ENCODE measurements at places on chromosomes 2 and 18.

- DNase-seq = no peak
Observed at GRCh38 chr2:98776136-98776535, 45.2 kb upstream of the MGAT4A start.

DNA sequence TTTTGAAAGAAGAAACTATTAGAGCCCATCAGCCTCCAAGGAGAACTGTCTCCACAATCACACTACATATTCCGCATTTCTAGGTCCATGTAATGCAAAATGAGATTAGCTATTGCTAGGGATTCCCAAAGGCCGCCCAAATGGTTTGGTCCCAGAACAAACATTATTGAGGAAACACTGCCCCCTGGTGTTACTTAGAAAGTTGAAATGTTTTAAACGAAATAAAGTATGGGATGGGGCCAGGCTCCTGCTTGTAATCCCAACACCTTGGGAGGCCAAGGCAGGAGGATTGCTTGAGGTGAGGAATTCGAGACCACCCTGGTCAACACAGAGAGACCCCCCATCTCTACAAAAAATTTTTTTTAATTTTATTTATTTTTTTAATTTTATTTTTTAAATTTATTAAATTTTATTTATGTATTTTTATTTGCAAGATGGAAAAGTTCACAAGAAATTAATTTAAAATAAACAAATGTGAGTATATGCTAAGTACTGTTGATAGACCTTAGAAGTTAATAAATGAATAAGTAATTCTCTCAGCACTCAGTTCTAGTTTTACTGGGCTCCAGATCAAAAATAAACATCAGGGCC is 5.5 kb downstream of the NHEJ1 start:
- peak; percentile 49 for DNase-seq

- DNase-seq = no peak
Observed at GRCh38 chr2:36701918-36702317, 5.4 kb downstream of the VIT start.

GRCh38 chr2:200199576-200200263 is 106.8 kb upstream of the SPATS2L start:
- no peak for DNase-seq

DNA sequence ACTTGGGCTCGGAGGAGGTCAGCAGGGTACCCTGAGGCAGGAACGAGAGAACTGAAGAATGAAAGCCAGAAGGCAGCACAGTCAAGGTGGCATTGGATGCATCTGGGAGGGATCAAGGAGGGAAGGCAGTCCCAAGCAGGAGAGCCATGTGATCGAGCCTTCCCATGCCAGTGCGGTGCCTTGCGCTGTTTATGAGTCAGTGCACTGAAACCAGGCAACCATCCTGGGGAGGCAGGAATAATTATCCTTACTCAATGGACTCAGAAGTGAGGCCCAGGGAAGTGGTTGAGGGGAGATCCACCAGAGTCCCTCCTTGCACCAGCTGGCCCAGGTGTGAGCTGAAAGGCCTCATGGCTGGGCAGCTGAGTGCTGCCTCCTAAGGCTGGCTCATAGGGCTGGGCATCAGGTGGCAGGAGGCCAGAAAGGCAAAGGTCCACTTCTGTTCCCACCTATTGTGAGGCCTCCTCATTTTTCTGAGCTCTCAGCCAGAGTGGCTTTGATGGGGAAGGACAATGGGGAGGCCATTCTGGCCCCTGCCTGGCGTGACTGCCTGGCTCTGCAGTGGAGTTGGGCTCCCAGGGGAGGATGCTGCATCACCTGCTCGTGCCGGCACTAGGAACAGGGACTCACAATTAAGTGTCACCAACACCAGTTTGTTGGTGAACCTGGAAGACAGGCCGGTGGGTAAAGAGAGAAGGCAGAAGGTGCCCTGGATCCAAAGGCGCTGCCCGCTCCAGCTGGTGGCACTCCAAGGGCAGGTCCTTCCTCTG is 82.3 kb downstream of the TFCP2L1 start:
- no peak for DNase-seq

GRCh38 chr18:4357579-4357978 is 97.5 kb downstream of the DLGAP1 start:
- no peak for DNase-seq

GRCh38 chr2:216665242-216665641 is 30.1 kb downstream of the IGFBP5 start:
- peak; percentile 81 for DNase-seq

DNA sequence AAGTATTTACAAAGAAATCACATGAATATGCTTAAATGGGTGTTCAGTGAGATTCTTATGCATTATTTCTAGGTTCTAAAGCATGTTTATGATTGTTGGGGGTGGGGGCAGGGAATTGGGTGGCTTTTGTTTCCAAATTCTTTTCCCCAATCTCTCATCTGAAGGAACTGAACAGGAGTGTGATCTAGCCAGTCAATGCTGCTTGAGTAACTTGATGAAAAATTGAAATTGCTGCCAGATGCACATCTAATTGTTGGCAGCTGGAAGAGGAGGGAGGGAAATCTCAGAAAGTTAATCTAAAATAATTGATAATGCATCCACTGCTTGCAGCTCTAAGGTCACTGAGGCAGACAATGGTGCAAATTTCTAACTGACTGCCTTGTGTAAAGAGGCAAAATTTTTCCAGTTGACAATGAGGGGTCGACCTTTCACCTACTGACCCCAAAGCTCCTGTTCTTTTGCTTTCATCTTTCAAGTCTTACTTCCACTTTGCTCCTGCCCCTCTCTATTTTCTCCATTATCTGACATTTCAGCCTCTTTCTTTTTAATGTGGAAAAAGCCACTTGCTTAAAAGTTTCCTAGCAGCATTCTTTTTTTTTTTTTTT is 53.3 kb downstream of the IRS1 start:
- DNase-seq = no peak

- peak; percentile 95 for DNase-seq
Observed at GRCh38 chr2:113240150-113240914, 38.4 kb downstream of the PAX8 start.

DNA sequence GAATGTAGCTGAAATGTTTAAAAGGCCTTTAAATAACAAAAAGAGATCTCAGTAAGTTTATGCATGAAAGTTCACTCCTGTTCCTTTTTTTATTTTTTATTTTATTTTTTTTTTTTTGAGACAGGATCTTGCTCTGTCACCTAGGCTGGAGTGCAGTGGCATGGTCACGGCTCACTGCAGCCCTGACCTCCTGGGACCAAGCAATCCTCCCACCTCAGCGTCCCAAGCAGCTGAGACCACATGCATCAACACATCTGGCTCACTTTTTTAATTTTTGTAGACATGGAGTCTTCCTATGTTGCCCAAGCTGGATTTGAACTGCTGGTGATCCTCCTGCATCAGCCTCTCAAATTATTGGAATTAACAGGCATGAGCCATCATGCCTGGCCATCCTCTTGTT is 84.3 kb downstream of the KANSL1L start:
- DNase-seq = no peak

GRCh38 chr2:190413421-190413820 is 5.3 kb downstream of the MFSD6 start:
- DNase-seq = no peak

DNA sequence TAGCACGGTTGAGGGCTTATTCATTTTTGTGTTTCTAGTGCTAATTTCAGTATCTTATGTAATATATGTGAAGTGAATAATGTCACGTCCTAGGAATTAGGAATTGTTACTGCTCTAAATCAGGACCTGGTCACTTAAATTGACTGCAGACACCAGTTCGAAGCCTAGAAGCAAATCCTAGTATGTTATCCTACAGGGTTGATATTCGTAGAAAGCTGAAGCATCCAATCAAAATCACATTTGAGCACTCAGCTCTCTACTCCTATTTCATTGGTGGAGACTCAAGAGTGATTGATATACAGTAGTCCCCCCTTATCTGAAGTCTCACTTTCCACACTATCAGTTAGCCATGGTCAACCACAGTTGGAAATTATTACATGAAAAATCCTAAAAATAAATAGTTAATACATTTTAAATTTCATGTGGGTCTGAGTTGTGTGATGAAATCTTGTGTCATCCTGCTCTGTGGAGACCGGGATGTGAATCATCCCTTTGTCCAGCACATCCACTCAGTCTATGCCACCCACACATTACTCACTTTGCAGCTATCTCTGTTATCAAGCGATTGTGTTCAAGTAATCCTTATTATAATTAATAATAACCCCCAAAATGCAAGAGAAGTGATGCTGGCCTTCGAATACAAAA is 35.2 kb upstream of the SCN9A start:
- DNase-seq = no peak

DNA sequence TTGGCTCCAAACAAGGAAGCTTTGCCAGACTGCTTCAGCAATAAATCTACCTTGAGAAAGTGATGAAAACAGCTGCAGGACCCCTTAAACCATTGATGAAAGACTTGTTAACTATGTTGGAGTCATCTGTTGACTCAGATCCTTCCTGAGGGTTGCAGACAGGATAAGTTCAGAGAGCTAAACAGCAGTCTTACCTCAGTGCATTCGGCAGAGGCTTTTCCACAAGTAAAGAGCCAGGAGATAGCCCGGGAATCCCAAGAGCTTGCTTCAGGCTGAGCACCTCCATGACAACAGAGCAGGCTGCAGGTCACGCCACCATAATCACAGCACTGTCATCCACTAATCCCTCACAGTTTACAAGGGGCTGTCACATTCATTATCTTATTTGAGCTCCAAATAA is 23.7 kb downstream of the KIAA2012 start:
- no peak for DNase-seq

GRCh38 chr2:119692954-119693353 is 14.0 kb downstream of the TMEM177 start:
- no peak for DNase-seq

GRCh38 chr2:95695613-95696012 is 103.8 kb downstream of the TRIM43 start:
- DNase-seq = no peak

DNA sequence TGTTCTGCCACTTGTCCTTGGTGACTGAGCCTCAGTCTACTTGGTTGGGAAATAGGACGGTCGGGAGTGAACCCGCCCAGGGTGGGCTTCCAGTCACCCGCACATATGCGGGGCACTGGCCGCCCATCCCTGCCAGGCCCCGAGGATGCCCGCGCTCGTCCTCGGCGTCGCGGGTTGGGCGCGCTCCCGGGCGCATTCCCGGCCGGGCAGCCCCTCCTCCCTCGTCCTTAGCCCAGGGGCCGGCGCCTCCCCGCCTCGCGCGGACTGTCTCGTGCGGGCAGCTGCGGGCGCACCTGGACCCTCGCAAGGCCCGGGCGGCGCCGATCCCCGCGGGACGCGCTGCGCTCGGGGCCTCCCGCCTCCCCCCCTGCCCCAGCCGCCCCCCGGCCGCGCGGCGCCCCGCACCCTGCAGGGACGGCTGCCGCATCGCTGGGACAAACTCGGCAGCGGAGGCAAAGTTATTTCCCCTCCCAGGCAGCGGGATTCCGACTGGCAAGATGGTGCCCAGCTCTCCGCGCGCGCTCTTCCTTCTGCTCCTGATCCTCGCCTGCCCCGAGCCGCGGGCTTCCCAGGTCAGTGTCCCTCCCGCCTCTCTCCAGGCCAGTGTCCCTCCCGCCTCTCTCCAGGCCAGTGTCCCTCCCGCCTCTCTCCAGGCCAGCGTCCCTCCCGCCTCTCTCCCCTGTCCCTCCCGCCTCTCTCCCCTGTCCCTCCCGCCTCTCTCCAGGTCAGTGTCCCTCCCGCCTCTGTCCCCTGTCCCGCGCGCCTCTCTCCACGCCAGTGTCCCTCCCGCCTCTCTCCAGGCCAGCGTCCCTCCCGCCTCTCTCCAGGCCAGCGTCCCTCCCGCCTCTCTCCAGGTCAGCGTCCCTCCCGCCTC is at the start of gene FBLN7:
TSS of gene FBLN7 (plus strand) at position 227 of the 874 bp plus-strand sequence. CDS start at position 498, 271 bp downstream.
- DNase-seq = no peak

DNA sequence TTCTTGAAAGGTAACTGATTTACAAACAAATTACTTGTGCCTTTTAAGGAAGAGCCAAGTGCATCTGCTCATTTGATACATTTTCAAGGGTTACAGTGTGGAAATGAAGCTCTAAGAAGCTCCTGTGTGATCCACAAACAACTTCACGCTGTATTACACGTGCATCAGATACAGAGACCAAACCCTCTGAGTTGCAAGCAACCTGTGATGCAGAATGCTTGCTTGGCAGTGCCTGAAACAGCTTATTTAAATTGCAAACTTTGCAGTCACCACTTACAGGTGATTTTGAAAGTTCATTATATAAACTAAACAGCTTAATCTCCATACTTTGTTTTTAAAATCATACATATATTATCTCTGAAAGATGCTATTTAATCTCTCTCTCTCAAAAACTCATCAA is 50.1 kb downstream of the ZEB2 start:
- DNase-seq = no peak

DNA sequence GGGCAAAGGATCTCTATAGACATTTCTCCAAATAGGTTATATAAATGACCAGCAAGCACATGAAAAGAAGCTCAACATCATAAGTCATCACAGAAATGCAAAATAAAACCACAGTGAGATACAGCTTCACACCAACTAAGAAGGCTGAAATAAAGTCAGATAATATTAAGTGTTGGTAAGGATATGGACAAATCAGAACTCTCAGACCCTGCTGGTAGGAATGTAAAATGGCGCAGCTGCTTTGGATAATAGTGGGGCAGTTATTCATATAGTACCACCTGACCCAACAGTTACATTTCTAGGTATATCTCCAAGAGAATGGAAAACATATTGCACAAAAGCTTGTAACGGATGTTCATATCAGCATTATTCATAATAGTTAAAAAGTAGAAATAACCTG is 14.0 kb downstream of the EPB41L5 start:
- DNase-seq = no peak

- DNase-seq = no peak
Observed at GRCh38 chr18:21444465-21445212, 155.9 kb downstream of the ESCO1 start.

DNA sequence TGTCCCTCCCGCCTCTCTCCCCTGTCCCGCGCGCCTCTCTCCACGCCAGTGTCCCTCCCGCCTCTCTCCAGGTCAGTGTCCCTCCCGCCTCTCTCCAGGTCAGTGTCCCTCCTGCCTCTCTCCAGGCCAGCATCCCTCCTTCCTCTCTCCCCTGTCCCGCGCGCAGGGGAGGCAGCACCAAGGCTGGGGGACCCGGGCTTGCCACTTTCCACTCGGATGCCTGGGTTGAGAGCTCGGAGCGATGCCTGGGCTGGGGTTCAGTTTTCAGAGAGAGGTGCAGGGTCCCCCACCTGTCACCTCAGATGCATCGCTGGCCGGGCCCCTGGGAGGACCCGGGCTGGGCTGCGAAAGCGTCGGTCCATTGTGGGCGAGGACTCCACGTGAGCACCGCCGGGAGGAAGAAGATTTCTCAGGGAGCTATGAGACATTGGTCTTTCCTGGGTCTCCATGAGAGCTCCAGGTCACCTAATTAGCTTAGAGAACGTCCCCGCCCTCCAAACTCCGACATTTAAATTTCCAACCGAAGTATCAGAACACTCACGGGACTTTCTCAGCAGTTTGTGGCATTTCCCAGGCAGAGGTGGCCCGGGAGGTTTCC is 2.1 kb downstream of the FBLN7 start:
- DNase-seq = no peak

DNA sequence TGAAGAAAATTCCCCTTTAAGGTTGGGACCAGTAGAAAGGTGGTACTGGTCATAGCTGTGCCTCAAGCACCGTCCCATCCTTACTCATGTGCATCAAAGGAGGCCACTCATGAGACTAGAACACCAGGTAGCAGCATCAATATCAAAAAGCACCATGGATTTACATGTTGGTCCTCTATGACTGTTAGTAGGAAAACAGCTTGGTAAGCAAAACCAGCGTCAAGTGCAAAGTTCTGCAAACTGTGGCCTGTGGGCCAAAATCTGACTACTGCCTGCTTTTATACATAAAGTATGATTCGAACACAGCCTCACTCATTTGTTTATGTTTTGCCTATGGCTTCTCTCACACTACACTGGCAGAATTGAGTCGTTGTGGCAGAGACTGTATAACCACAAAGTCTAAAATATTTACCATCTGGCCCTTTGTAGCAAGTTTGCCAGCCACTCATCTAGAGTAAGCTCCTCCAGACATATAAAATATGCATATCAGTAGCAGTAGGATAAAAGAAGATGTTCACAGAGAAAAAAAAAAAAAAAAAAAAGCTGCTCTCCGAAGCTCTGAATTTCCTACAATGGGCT is 119.7 kb upstream of the CTNNA2 start:
- no peak for DNase-seq

Measured in pancreas (tissue), 10 donors.